Retinal pigment epithelial cell (primary cell): ENCODE measurements at places on chromosomes 16 and 17.

GRCh38 chr17:68152161-68152571 lies 95.7 kb upstream of the AMZ2 start:
- DNase-seq: no peak

GRCh38 chr17:56290101-56290801 lies 137.0 kb downstream of the ANKFN1 start:
- no peak for DNase-seq

GRCh38 chr16:76910931-76911330 lies 280.1 kb upstream of the MON1B start:
- no peak for DNase-seq

GRCh38 chr16:12188061-12188934 lies 211.8 kb downstream of the SNX29 start:
- DNase-seq: peak; percentile 89

DNA sequence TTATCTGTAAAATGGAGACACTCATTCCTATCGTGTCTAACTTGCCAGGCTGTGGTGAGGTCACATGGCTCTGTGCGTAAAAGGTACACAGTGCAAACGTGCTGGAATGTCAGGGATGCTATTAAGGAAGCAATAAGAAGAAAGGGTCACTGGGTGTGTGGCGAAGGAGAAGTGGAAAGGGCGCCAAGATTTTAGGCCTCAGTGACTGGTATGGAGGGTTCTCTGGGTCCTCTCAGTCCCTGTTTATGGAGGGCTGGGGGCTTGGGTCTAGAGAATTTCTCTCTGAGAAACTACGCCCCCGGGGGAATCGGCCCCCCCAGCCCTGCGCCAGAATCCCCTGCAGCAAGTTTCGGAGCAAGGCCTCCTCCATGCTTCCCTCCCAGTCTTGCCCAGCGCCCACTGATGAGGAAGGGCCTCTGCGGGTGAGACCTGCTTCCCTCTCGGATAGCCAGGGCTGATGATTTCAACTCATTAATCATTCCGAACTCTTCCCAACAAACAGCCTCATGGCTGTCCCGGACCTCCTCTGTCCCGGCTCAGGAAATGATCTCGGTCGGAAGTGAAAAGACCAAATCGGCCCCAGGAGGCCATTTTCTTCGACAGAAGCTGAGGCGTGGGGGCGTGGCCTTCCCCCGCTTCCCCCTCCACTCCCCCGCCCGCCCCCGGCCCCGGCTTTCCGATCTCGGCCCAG lies 1.2 kb upstream of the HEXIM1 start:
- no peak for DNase-seq

DNA sequence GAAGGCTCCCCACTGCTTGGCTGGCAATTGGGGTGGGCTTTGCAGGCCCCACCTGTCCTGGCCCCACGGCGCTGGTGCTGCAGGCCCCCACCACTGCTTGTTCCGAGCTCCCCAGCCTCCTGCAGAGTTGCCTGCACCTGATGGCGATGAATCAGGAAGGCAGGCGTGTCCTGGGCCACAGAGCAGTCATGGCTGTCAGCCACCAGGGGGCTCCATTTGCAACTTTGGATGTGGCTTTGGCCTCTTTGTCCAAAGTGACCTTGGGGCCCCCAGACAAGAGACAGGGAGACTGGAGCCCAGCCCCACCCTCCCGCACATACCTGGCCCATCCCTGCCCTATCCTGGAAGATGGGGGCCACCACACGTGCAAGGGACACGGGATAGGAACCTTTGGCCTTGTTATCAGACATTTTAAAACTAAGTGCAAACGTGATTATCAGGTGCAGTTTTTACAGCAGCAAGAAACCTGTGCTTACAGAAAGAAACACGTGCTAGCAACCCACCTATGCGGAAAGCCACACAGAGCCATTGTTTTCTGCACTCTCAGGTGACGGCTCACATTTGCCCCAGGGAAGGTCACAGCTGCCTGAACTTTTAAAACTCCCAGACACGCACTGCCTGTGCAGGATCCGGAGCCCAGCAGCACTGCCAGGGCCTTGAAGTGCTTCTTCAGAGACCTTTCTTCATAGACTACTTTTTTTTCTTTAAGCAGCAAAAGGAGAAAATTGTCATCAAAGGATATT lies at the start of gene DNASE1:
DNASE1 (plus strand) TSS at position 443 of the 743 bp plus-strand sequence. CDS start 683 bp downstream, outside the sequence.
- no peak for DNase-seq

DNA sequence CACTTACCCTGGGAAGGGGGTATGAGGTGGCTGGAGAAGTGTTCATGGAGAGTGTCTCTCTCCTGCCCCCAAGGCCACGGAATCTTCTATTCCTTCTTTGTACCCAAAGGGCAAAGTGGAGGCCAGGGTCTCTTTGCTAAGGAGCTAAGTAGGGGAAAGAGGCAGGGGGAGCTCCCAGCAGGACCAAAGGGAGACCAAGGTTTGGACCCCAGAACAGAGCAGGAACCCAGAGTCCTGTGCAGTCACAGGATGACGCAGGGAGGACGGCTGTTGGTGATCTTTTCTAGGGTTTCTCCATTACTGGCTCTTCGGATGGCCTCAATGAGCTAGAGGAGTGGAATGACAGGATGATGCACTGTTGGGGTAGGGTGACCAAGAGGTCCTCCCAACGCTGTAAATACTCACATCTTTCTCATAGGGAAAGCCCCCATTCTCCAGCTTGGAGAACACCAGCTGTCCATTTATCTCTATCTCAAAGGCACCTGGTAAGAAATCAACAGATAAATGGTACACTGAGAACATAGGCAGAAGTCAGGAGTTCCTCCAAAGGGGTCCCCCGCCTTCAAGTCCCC lies 966 bp downstream of the MIEN1 start:
- no peak for DNase-seq

DNA sequence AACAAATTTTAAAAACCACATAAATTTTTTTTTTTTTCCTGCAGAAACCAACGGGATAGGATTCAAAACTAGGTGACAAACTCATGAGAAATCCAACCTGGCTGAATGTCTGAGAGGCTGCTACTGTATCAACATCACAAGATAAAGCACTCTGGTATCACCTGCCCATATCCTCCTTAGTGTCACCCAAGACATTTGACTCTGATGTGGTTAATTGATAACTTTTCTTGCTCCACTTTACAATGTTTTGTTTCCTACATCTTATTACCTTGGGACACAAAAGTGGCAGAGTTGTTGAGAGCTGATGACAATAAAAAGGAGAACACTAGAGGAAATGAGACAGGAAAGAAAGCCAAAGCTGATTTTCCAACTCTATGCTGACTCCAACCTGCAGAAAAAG lies 4.0 kb upstream of the FBXL20 start:
- DNase-seq: no peak

GRCh38 chr17:72412650-72413076 lies 291.8 kb downstream of the SOX9 start:
- DNase-seq: no peak

DNA sequence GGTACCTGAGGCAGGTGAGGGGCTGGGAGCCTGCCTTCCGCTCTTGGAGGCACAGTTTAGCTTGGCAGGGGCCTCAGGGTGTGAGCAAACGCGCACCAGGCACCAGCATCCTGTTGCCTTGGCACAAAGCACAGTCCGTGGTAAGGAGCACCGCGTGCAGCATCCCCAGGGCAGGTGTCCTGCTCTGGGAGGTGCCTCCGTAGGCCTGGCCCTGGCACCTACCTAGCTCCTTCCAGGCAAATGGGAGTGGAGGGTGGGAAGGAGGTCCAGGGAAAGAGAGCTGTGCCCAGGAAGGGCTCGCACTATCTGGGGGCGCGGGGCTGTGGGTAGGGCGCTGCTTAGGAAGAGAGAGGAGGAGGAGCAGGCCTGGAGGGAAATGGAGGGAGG lies 3.1 kb upstream of the GSE1 start:
- no peak for DNase-seq

DNA sequence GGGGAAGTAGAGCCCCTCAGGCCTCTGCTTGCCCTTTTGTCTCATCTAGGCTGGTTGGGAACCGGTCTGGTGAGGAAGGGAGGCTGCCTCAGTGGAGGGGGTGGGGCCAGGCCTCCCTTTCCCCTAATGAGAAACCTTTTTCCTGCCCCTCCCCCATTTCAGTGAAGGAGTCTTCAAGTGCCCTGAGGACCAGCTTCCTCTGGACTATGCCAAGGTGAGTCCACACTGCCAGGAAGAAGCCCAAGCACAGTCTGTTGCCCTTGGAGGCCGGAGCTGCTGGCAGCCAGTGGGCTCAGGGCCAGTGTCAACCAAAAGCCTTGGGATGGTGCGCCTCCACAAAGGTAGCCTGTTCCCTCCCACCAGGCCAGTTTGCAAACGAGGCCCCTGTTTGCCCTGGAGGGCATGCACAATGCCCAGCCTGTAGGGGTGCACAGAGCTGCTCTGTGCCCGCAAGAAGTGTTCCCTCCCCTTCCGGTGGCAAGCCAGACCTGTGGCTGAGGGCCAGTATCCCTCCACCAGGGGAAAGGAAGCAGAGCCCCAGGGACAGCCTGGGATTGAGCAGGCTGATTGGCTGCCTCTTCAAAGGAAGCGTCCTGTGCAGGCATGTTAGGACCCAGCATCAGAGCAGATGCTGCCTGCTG lies 3.4 kb downstream of the TRAF4 start:
- no peak for DNase-seq

GRCh38 chr16:70399951-70400350 lies 38.9 kb downstream of the ST3GAL2 start:
- no peak for DNase-seq

DNA sequence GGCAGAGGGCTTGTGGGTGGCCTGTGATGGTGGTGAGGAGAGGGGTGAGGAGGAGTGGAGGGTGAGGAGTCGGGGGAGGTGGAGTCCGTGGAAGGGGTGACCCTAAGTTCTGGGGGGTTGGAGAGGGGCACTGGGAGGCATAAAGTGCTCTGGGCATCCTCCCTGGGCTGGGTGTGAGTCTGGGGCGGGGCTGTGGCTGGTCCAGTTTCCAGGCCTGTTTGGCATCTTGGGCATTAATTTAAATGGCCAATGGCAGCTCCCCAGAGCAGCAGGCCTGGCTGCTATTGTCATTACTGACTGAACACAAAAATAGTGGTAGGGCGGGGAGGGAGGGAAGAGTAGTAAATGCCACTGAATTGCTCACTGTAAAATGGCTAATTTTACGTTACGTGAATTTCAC lies 7.7 kb upstream of the ARHGAP23 start:
- no peak for DNase-seq

DNA sequence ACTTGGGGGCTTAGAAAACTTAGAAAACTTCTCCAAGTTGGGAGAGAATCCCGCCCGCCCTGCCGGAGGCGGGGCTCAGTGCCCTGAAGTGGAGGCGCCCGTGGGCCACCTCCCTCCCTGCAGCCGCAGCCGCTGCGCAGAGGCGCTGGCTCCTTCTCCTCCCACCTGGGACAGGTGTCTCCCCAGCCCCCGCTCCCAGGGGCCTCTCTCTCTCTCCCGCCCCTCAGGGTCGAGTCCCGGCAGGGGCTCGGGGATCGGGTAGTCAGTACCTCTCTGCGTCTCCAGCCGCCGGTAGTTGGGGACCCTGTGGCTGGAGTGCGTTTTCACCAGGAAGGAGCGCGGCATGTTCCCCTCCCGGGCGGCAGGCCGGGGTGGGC lies 257 bp downstream of the SNAI3 start:
- DNase-seq: no peak

DNA sequence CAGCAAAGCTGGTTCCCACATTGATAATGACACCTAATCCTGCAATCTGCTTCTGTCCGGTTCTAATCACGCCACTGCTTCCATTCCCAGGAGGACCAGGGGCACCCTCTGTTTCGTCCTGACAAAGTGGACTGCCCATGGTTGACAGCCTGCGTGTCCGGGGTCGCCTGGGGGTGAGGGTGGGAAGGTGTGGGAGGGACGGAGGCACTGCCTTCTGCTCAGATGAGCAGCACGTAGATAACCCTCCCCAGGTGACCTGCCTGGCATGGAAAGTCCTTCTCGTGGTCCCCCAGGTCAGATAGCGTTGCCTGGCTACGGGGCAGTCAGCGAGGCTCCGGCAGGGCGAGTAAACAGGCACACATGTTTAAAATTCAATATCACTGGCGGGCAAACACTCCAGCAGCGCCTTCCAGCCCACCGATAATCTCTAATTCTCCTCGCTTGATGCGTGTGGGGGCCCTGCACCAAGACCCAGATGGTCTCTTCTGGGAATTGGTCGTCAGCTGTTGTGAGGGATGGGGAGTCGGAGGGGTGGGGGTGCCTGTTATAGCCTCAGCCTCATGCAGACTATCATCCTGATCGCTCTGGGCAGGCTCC lies 132.2 kb downstream of the RAP1GAP2 start:
- DNase-seq: no peak

DNA sequence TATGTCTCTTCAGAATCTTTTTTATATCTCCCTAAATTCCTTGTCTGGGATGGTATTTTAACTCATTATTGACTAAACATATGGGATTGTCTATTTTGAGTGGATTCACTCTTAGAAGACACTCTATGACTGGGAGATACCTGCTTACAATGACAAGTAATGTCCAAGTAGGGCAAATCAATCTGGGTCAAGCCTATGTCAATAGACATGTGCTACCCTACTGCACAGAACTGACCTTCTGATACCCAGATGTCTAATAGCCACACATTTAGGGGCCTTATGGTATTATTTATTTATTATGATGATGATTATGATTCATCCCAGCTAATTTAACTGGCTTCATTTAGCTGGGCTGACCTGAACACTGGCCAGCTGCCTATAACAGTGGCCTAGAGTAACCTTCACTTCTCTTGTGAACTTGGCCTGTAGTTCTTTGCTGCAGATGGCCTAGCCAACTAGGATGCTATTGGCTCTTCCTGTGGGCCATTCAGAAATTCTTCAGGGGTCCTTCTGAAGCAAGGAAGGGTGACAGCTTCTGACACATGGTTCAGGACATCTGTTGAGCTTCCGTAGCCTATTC lies 138.0 kb downstream of the ANKFN1 start:
- no peak for DNase-seq

DNA sequence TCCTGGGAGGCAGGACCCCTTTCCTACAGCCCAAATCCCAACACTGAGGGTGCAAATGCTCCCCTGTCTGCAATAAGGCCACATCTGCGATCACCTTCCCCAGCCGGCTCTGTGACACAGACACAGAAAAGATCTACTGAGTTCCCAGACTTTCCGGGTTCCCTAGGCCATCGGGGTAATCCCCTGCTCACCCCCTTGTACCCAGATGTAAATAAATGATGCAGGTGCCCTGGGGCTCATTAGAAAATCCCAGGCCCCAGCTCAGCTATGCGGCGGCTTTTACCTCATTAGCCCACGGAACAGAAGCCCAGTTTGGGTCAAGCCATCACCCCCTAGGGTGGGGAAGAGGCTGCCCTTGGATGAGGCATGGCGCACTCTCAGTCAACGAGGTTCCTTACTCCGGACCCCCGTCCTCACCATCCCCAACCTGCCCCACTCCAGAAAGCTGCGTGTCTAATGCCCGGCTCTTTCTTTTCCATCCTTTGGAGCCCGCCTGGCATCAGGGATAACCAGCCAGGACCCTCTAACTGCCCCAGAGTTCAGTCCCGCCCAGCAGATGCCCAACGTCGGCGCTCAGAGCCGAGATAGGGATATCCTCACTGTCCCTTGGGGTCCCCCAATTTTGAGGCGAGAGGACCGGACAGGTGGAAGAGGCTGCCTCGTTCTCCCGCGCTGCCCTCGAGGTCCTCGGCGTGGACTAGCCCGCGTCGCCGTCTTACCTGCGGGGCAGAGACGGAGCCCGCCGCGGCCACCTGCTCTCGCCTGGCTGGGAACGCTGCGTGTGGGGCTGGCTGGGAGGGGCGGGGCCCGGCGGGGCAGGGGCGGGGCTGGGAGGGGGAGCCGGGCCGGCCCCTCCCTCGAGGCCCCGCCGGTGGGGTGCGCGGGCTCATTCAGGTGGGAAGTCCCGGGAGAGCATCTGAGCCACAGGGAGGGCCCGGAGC lies at the start of gene ZNF385C:
ZNF385C (minus strand) TSS at position 783 of the 941 bp plus-strand sequence. CDS start 35,417 bp downstream, outside the sequence.
- DNase-seq: no peak
